Left kidney (tissue), 8 donors: ENCODE measurements at places on chromosomes 5 and 9. TPM values are rescaled to one million over a fixed set of nuclear protein-coding genes. Genes with fewer than 3 reads are reported as not detected.

RUSC2 gene
- 15.0 TPM for polyA plus RNA-seq

GABBR2 gene
- 6.3 TPM for polyA plus RNA-seq

- DNase-seq, result no peak
These were observed 85.5 kb downstream of the DTWD2 start for GRCh38 chr5:118902656-118903438.

- no peak for DNase-seq
These were observed 108.8 kb downstream of the ASTN2 start for GRCh38 chr9:117306032-117306431.

DNA sequence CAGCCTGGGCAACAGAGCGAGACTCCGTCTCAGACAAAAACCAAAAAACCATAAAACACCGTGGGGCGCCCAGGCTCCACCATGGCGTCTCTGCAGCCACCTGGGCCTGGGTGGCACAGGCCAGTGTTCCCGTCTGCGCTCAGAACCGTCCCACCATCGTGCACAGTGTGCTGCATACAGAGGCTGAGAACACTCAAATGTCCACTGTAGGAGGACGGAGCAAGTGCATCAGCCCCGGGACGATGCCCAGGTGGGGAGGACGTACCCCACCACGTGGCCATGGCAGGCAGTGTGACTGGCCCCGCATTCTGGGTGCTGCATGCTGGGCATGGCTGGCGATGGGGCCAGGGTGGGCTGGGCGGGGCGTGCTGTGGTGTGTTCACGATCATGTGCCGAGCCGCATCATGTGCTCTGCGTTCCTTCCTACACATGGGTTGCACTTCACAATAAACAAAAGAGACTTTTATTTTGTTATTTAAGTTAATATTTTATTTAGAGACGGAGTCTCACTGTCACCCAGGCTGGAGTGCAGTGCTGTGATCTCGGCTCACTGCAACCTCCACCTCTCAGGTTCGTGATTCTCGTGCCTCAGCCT is 37.8 kb downstream of the EXD3 start:
- DNase-seq, result no peak

DNA sequence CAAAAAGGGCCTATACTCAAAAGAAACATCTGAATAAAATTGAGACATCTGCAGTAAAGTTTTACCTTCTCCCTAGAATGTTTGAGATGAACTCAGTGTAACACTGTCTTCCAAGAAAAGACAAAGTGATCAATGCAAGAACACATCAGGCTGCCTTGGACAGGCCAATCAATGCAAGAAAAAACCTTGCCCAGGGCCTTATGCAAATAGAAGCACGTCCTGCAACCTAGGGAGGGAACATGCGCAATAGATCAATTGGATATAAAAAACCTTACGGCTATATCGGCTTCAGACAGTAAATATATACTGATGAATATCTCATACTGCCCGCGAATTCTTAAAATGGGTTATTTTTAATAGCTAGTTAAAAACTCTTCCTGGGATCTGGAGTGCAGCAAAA is 66.4 kb upstream of the POU5F2 start:
- no peak for DNase-seq

DNA sequence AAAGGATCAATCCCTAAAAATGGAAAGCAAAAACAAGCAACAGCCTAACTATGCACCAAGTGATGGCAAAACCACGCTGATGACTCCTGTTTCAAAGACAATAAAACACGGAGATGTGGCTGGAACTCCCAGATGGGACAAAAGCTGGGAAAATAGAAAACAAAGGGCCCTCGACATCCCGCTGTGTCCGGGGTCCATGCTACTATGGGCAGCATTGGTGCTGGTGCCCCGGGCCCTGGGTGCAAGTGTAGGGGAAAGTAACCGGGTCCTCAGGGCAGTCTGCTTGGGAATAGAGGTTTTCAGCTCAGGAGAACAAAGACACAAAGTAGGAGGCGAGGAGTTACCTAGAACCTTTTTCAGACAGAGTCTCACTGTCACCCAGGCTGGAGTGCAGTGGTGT is 46.1 kb downstream of the MRPL36 start:
- no peak for DNase-seq

GRCh38 chr9:138014563-138014945 is 137.0 kb downstream of the CACNA1B start:
- DNase-seq, result no peak

DNA sequence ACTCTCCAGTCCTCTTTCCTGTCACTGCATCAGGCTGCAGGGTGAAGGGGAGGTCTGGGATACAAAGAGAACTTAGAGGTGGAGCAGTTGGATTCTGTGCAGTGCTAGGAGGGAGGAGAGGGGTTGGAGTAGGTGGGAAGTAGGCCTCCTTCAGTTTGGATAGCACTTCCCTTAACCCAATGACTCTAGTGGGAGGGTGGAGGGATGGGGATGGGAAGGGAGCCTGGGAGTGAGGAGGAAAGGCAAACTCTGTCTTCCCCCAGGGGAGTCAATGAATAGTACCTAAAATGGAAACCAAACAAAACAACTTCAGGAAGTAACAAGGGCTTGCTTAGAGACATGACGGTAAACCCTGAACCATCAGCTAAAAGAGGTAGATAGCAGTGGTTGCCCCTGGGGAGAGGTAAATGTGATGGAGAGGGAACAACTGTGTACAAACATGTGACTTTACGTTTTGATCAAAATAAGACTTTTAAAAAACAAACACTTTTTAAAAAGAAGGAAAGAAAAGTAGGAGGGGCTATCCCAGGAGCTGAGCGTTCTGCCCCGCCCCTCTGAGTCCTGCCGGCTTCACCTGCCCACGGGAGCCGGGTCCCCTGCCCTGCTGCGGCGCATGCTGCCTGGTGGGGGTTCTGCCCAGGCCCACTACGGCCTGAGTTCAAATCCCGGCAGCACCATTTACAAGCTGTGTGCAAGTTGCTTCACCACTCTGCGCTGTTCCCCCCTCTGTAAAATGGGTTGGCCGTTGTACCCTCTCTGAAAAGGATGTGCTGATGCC is 30.9 kb downstream of the GSN start:
- DNase-seq, result peak; percentile 22

- no peak for DNase-seq
These were observed 7.5 kb upstream of the NRARP start for GRCh38 chr9:137309368-137310188.

- DNase-seq, result no peak
These were observed 9.8 kb downstream of the KIF12 start for GRCh38 chr9:114089206-114089840.

DNA sequence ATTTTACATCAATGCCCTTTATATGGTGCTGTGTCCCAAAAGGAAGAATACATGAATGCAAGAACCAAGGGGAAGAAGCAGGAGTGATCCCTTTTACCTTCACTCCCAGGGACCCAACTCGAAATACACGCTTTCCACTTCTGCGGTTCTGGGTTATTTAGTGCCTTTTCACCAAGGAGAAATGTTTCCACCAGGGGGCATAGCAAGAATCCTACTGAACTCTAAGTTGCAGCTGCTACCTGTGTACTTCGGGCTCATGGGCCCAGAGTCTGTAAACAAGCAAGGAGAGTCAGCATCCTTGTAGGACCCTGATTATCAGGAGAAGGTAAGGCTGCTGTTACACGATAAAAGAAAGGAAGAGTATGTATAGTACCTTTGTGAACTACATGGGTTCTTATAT is 45.7 kb downstream of the DPYSL3 start:
- DNase-seq, result no peak

DNA sequence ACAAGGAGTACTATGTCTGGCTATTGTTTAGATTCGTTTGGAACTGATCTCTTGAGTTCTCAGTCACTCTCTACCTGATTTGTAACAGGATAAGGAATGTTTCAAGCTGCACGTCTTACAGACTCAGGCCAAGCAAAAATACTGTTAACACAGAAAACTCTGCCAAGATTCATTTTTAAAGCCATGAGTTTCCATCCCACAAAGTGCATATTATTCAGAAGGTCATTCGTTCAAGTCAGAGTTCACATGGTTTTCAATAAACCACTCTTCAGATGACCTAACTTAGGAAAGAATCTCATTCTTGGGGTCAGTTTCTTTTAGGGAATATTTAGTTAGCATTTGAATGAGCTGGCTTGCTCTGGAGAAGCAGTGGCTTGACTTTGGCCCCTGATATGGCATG is 49.3 kb downstream of the F2R start:
- no peak for DNase-seq

DNA sequence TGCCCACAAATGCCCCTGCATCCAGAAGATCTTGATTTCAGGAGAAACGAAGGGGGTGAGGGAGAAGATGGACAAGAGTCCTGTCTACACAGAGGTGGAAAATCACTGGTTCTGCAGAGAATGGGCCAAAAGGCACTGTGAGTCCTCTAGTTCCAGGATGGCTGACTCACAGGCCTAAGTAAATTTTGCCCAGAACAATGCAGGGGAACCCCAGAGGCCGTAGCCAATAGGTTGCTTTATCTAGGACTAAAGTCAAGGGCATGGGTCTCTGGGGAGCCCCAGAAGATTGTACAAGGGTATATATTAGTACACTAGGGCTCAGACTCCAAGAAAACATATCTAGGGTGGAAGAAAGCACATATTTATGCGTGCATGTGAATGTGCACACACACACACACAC is 98.0 kb downstream of the SLIT3 start:
- no peak for DNase-seq

- DNase-seq, result no peak
These were observed 18.1 kb upstream of the ICE1 start for GRCh38 chr5:5404381-5404780.
